ENCODE measurements at places on chromosomes 5 and 9.

GRCh38 chr5:147699496-147700088, 82.9 kb downstream of the JAKMIP2 start:
- no peak overlapping the region for H3K27ac ChIP-seq
- DNase-seq, result no peak
- H3K27me3 ChIP-seq, result no peaks in the 10 kb centered on the region
- H3K4me3 ChIP-seq, result no peak overlapping the region
- no peaks in the 10 kb centered on the region for H3K36me3 ChIP-seq

GRCh38 chr9:69771775-69772418, 12.1 kb upstream of the PTAR1 start:
- no peak for DNase-seq
- H3K27ac ChIP-seq, result no peak overlapping the region
- no peaks in the 10 kb centered on the region for H3K36me3 ChIP-seq

GRCh38 chr9:110880189-110880588, 158.1 kb downstream of the LPAR1 start:
- DNase-seq, result peak; percentile 10
- no peaks in the 10 kb centered on the region for H3K36me3 ChIP-seq
- no peak overlapping the region for H3K27ac ChIP-seq
- no peaks in the 10 kb centered on the region for H3K4me1 ChIP-seq

DNA sequence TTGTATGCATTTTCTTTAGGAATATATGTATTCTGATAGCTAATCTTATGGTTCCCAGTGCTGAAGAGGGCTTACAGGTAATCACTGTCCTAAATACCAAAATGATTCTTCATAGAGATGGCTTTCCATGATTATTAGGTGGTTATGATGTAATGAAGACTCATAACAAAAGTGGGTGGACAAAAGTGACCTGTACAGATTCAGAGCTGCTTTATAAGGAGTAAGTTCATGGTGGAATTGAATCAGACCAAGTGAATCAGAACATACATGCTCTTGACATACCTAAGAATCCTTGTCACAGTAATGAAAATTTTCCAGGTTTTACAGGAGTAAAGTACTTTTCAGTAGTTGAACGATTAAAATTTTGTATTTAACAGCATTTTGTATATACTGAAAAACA, 105.6 kb downstream of the NIPBL start:
- H3K27me3 ChIP-seq, result no peaks in the 10 kb centered on the region
- DNase-seq, result no peak
- no peaks in the 10 kb centered on the region for H3K4me1 ChIP-seq
- H3K27ac ChIP-seq, result no peak overlapping the region

GRCh38 chr9:21357479-21358460, 7.1 kb upstream of the IFNA6 start:
- H3K4me3 ChIP-seq, result no peak overlapping the region
- H3K4me1 ChIP-seq, result no peaks in the 10 kb centered on the region
- no peak overlapping the region for H3K27ac ChIP-seq
- DNase-seq, result no peak
- no peaks in the 10 kb centered on the region for H3K36me3 ChIP-seq
- no peaks in the 10 kb centered on the region for H3K27me3 ChIP-seq

GRCh38 chr5:3694819-3695218, 99.2 kb downstream of the IRX1 start:
- H3K4me1 ChIP-seq, result no peaks in the 10 kb centered on the region
- H3K4me3 ChIP-seq, result no peak overlapping the region
- H3K36me3 ChIP-seq, result no peaks in the 10 kb centered on the region
- H3K27me3 ChIP-seq, result no peaks in the 10 kb centered on the region
- no peak for DNase-seq
- no peak overlapping the region for H3K27ac ChIP-seq

All from mesendoderm (in vitro differentiated cells).